ENCODE measurements at places on chromosomes 7 and 10.
A peak's percentile ranks its signal among the peaks of the same experiment; 100 is the strongest.

DNA sequence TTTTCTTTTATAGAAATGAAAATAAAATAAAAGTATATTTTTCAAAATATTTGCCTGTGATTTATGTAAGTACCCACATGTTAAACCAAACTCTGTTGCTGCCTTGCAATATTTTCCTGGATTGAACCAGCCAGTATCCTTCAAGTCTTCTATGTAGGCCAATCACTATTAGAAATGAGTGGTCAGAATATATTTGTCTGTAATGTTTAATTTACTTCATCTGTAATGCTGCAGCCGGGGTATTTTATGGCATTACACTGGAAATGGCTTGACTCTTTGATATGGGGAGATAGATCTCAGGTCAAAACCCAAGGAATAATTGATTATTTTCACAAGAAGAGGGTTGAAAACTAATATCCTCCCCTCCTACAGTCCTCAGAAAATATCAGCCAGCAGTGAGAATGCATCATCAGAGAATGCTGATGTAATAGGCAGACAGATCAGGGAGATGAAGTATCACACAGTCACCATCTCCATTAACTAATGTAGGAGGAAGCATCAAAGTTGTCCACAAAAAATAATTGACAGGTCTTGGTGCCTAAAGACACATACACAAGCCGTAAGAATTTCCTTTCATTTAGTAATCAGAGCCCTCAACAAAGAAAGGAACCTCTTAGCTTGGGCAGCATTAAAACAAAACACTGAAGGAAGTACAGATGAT is 82.5 kb downstream of the VWDE start:
- DNase-seq, result no peak

DNA sequence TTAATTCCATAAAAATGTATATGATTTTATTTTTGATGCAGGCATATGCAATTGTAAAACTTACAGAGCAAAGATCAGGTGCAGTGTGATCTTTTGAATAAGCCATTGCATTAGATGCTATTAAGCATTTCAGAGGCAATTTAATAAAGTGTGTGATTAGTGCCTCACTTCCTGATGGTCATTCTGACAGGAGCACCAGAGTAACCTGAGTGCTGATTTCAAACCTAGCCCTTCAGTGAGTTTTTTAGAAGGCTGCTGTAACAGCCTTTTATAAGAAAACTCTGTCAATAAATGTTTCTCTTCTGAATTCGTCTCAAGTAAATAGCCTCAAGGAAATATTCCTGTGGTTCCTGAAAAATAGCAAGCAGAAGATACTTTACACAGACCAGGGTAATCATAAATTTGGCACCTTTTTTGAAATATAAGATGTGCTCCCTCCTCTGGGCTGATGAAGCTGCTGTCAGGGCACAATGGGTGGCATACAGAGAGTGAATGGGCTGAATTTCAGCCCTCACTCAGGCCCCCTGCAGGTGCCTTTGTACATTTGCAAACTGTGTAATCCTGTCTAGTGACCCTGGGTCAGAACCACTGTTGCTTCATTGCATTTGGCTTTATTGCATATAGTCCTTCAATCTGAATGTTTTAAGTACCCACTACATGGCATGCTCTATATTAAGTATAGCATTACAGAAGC is 193.7 kb upstream of the CSTF2T start:
- peak; percentile 8 for DNase-seq

DNA sequence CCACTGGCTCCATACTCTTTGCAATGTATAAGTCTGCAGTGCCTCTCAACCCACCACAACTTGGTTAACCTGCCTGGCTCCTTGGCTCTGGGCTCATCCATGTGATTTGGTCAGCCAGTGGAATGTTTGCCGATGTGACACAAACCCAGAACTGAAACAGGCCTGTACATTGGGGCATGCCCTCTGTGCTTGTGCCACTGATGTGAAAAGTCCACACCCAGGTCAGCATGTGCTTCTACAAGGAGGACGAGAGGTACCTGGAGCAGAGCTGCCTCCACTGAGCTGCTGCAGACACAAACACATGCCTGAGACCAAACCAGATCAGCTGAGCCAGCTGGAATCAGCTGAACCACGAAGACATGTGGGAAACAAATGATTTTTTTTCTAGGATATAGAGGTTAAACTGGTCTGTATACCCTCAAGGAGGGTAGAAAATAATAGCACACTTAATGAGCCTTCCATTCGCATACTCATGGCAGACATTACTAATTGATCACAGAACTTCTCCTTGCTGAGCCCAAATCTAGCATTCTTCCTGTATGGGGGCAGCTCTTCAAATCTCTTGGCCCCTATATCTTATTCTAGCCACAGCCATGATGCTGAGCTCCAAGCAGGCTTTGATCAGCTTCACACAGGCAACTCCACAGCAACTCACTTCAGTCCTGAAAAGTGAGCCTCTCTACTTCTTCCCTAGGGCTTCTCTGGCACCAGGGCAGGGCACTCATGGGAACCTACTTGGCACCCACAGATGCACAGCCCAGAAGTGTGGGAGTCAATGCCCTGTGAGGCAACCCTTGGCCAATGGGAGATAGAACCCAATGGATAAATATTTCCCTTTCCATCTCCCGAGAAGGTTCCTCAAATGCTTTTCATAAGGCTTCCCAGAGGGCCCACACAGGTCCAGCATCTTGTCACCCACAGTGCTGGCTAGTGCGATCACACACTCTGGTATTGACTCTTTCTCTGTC is 18.6 kb downstream of the PYROXD2 start:
- no peak for DNase-seq

GRCh38 chr7:75716992-75717626 is 21.6 kb downstream of the HIP1 start:
- no peak for DNase-seq

DNA sequence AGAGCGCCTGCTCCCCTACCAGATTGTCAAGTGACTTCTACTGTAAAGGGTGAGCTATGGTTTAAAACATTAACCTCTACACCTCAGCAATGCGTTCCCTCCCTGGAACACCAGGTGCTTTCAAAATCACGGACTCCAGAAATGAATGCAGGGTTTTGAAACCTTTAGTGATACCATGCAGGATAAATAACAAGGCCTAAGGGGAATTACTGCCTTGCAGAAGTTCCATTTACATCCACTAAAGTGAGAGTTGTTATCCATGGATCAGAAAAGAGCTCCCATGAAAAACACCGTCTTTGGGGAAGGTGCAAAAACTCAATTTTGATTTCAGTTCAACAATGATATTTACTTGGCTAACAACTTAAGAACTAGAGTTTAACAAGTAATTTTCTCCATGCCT is 4.0 kb downstream of the FZD8 start:
- no peak for DNase-seq

- no peak for DNase-seq
Observed at GRCh38 chr10:120987359-120987758, 136.2 kb downstream of the WDR11 start.

DNA sequence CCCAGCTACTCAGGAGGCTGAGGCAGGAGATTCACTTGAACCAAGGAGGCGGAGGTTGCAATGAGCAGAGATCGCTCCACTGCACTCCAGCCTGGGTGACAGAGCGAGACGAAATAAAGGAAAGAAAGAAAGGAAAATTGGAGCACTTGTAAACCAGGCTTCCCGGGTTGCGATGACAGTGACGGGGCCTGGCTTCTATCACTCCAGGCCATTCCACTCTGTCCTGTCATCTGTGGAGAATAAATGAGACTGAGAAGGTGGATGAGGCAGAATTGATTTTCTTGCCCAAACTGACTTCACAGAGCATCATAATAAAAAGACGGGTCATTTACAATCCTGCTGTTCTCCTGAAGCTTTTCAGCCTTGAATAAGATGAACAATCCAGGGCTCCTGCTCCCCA is 12.1 kb upstream of the KPNA7 start:
- no peak for DNase-seq

GRCh38 chr10:93445097-93445960 is 36.8 kb downstream of the MYOF start:
- DNase-seq, result peak; percentile 100

- DNase-seq, result no peak
Observed at GRCh38 chr10:23528419-23528818, 89.5 kb downstream of the OTUD1 start.

DNA sequence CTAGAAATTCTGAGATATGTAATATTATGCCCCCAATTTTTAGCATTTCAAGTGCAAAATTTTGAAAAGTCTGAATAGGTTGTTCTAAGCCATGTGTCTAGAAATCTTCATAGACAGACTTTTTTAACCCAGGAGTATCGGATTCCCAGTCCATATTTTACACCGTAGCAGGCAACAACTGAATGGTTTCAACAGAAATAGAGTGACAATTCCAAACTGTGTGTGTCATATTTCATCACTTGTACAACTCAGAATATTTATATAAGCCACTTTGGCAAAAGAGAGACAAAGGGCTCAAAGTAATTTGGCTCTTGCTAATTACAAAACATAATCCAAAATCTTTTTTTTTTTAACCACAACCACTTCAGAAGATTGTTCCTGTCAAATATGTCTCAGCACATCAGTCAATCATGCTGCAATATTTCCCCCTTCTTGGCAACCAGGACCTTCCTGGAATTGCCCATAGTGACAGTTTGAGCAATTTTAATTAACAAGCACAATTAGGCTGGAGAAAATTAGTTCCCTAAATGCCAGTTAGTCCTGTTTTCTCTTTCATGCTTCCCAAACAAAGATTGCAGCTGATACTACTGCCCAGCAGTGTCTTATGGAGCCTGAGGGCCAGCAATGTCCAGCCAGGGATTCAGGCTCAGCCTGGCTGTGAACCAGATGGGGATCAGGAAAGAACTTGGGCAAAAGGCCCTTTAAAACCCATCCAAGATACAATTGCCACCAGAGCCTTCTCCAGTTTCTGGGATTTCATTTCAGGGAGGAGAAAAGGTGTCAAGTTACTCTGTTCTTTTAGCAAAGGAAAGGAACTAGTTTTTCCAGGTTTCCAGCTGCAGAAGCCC is 533.3 kb upstream of the GHITM start:
- no peak for DNase-seq

DNA sequence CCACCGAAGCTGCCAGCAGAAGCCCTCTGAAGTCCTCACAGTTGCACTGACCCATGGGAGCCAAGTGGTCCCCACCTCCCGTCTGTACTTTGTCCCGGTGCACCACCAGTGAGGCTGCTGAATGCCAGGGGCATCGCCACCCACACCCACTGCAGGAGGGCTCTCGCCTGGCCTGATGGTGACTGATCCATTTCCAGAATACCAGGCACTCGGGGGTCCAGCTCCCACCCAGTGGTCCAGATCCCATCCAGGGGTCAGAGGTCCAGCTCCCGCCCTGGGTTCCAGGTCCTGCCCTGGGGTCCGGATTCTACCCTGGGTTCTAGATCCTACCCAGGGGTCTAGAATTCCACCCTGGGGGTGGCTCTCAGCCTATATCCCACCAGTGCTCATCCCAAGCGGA is 9.1 kb upstream of the JAKMIP3 start:
- no peak for DNase-seq

DNA sequence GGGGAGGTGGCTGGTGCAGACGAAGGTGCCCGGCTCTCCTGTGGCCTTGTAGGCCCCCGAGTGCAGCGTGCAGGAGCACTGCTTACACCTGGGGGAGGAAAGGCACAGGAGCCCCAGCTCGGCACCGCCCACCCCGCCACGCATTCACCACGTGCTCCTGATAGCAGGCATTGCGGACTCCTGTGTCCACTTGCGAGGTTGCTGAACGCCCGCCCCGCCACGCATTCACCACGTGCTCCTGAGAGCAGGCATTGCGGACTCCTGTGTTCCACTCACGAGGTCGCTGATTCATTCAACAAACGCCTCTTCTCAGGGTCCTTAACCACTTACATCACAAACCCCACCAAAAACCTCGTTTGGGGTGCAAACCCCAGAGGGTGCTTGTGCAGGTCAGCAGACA is 13.9 kb downstream of the MICALL2 start:
- no peak for DNase-seq

- no peak for DNase-seq
Observed at GRCh38 chr10:70573599-70574506, 28.7 kb downstream of the PRF1 start.
